ENCODE measurements at places on chromosomes 2 and 18. TPM values are rescaled to one million over a fixed set of nuclear protein-coding genes. Genes with fewer than 3 reads are reported as not detected.
A peak's percentile ranks its signal among the peaks of the same experiment; 100 is the strongest.

- no peak for DNase-seq
Measured at GRCh38 chr2:47293976-47294375, 109.0 kb upstream of the MSH2 start.

- no peak for DNase-seq
Measured at GRCh38 chr2:149134335-149134923, 95.9 kb downstream of the LYPD6B start.

DNA sequence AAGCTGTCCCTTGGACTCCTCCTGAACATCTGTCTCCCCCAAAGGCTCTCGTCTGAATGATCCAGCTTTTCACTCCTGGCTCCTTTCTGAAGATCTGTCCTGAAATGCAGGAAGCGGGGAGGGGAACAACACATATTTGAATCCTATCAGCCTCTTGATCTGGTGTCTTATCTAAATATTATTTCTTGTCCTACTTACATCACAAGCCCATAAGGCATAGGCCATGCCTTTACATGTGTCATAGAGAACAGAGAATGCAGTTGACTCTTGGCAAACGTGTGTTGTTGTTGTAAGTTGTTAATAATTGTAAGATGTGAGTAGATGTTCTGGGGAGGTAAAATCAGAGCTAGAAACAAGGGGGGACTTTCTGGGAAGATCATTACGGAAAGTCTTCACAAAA is 57.4 kb downstream of the GATA6 start:
- DNase-seq, result no peak

Gene B4GALT6
- total RNA-seq, result 2.7 TPM

GRCh38 chr2:43007901-43008300 is 215.5 kb upstream of the HAAO start:
- peak; percentile 7 for DNase-seq

DNA sequence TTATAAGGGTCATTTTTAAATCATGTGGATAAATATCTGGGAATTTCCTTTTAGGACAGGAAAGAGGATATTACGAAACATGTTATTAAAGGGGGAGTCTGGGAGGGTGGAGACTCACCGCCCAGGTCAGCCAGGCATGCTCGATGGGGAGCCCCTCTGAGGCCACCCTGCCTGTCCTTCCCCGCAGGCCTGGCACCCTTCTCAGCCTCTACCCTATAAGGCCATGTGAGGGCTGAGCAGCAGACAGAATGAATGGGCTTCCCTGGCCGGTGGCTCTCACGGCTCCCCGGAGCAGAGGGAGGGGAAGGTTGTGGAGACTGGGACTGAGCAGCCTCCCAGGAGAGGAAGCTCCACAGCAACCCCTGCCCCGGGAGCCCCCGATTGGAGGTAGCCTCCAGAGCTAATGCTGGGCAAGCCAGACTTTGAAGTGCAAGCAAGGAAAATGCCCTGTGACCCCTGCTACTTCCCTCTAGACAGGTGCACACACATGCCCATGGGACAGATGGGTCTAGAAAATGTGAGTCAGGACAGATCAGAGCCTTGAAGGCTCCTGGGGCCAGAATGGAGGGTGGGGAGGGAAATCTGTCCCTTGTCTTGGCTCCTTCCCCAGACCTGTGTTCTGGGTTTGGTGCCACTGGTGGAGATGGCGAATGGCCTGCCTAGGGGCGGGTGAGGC is 13.2 kb upstream of the ARMC9 start:
- DNase-seq, result no peak

DNA sequence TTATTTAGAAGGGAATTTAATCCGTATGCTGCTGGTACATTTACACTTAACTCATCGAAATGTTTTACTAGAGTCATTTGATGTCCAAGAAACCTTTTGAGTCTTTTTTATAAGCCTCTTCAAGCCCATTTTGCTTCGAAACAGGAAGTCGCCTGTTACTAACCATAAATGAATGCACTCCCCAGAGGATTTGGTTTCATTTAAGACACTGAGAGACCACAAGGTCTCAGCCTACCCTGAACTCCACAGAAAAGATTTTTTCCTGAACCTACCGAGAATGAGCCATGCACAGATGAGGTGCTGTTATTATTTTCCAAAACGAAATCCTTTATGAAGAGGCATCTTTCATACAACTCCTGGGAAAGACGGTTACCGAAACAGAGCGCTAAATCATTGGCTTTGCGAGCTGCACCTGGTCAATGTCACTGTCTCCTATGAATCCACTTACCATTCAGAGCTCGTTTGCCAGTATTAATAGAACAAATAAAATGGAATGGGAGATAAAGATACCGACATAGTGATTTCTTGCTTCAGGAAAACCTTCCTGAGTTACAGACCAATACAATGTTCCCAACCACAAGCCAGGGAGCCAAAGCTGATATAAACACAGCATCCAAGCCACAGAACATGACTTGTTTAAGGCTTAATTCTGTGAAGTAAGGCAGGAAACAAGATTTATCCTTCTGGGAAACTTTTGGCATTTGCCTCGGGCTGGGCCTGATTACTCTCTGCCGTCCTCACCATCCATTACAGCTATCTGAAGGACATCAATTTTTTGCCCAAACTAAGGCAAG is 382.1 kb downstream of the OSR1 start:
- DNase-seq, result no peak

Gene TNFRSF11A
- total RNA-seq, result 1.1 TPM

DNA sequence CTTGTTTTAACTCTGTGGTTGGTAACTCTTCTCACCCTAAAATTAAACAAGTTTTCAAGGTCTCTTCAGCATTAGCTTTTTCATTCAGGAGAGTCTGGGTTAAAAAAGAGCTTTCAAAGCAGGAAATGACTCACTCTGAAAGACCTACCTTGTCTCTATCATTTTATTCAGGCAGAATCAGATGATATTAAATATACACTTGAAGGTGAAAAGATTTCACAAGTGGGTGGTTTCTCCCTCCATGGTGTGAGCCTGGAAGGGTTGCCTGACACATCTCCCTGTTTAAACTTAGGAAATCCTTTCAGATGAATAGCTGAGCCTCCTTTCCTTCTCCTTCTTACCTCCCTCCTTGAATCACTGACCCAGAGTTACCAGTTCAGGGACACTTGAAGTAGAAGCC is 1402.0 kb upstream of the PIK3C3 start:
- no peak for DNase-seq

Gene GRHL1
- 4.7 TPM for total RNA-seq

Gene CMPK2
- total RNA-seq, result 3.2 TPM

Data from left lobe of liver (tissue), 2 donors.